Suprapubic skin (tissue), 4 donors: ENCODE measurements at places on chromosomes 1 and 21. TPM values are rescaled to one million over a fixed set of nuclear protein-coding genes. Genes with fewer than 3 reads are reported as not detected.

NES gene
- total RNA-seq = 1.9 TPM

TMEM240 gene
- 1.7 TPM for total RNA-seq

SMPDL3B gene
- total RNA-seq = 3.2 TPM

CFAP107 gene
- not detected for total RNA-seq

SLC1A7 gene
- not detected for total RNA-seq

DMRTA2 gene
- not detected for total RNA-seq

DNALI1 gene
- 1.7 TPM for total RNA-seq

CASQ2 gene
- total RNA-seq = 1.5 TPM

GRCh38 chr1:174258148-174258550 is 98.8 kb downstream of the RABGAP1L start:
- DNase-seq = no peak
- H3K4me1 ChIP-seq = no peaks in the 10 kb centered on the region
- H3K36me3 ChIP-seq = peaks cover 3% of the 10 kb centered on the region

GRCh38 chr1:234776876-234777855 is 167.2 kb upstream of the IRF2BP2 start:
- no peak for DNase-seq
- H3K36me3 ChIP-seq = no peaks in the 10 kb centered on the region
- H3K27ac ChIP-seq = no peak overlapping the region
- H3K4me3 ChIP-seq = no peak overlapping the region
- peaks cover 56% of the 10 kb centered on the region for H3K27me3 ChIP-seq

DNA sequence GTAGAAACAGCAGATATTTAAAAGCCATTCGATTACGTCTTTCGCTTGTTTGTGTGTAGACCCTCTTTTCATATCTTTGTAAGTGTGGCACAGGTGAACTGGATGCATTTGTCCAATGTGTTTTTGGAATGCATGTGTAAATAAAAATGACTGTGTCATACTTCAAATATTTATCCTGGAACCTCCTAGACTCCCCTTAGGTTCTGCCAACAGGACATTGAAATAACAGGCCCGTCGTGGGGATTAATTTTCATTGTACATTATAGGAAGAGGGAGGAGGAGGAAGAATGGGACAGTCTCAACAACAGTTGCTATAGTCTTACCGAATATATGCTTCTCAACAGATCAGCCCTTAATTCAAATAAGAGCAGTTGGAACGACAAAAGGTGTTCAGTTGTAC is 95.8 kb downstream of the PRKAB2 start:
- no peaks in the 10 kb centered on the region for H3K36me3 ChIP-seq
- no peak overlapping the region for H3K4me3 ChIP-seq
- no peak overlapping the region for H3K27ac ChIP-seq
- peaks cover 45% of the 10 kb centered on the region for H3K4me1 ChIP-seq

- H3K27ac ChIP-seq = no peak overlapping the region
- no peak overlapping the region for H3K4me3 ChIP-seq
- no peak for DNase-seq
- H3K36me3 ChIP-seq = no peaks in the 10 kb centered on the region
- peaks cover 9% of the 10 kb centered on the region for H3K27me3 ChIP-seq
- peaks cover 18% of the 10 kb centered on the region for H3K4me1 ChIP-seq
Observed at GRCh38 chr1:154729031-154729442, 121.1 kb upstream of the ADAR start.

- H3K4me1 ChIP-seq = peaks cover 15% of the 10 kb centered on the region
- H3K36me3 ChIP-seq = no peaks in the 10 kb centered on the region
- no peak overlapping the region for H3K27ac ChIP-seq
- no peak overlapping the region for H3K4me3 ChIP-seq
- H3K27me3 ChIP-seq = no peaks in the 10 kb centered on the region
- no peak for DNase-seq
Observed at GRCh38 chr1:85494074-85494903, 29.3 kb upstream of the DDAH1 start.

DNA sequence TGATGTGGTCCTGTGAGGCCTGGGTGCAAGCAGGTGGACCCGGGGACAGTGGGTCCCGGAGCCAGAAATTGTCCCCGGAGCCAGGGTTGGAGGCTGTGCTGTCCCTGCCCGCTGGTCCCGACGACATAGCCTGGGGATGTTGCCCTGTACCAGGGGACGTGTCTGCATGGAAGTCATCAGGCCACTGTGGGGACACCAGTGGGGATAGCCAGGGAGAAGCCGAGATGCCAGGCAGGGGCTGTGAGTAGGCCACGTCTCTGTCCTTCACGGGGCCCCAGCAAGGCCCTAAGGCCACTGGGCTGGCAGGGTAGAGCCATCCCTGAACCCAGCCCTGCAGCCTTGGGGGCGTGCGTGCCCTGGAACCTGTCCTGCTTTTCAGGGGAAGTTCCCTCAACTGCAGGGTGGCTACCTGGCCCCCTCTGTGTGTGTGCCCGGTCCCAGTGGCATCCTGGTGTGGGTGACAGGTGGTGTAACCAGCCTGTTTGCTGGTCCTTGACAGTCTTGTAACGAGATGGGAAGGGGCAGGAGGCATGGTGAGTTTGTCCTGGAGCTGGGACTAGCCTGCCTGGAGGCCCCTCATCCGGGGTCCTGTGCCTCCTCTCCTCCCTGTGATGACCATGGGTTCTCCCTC is 73.2 kb downstream of the OBSCN start:
- peaks cover 6% of the 10 kb centered on the region for H3K4me1 ChIP-seq
- DNase-seq = peak; percentile 46
- no peaks in the 10 kb centered on the region for H3K27me3 ChIP-seq

DNA sequence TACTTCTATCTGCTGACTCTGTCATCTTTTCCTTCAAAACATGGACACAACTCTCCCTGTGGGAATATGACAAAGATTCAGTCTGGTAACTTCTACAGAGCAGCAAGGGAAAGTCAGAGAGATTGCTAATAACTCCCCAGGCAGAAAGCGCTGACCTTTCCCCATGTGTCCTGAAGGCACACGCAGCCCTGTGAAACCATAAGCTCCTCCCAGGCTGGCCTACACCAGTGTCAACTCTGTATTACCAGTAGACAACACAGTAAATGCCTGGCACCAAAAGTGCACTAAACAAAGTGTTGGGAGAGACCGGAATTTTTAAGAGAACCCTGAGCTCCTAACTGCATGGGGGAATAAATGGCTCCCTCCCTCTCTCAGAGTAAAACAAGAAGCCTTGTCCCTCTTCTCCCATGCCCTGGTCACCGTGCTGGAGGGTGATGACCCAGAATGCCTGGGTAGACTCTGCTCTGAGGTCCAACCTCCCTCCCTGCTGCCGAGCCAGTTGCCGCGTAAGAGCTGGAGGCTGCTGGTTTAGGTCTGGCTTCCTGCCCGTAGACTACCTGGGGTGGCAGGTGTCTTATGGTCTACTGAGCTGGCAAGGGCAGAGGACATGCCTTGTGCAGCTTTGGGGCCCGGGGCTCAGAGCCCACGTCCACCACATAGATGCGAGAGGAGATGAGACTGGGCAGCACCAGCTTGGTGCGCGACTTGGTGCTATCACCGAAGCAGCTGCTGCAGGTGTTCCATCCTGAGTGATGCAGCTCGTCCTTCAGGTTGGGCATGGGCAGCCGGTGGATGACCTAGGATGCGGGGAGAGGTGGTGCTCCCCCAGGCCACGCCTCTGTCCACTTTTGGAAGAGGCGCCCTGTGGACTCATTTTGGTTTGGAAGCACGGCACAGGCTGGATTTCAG is 3.9 kb downstream of the SELENBP1 start:
- no peak overlapping the region for H3K4me3 ChIP-seq
- peaks cover 35% of the 10 kb centered on the region for H3K36me3 ChIP-seq
- no peak for DNase-seq
- no peaks in the 10 kb centered on the region for H3K27me3 ChIP-seq

- H3K4me1 ChIP-seq = no peaks in the 10 kb centered on the region
- no peak overlapping the region for H3K4me3 ChIP-seq
- H3K36me3 ChIP-seq = no peaks in the 10 kb centered on the region
- DNase-seq = no peak
Observed at GRCh38 chr1:239566074-239566473, 179.7 kb downstream of the CHRM3 start.

- no peak overlapping the region for H3K4me3 ChIP-seq
- no peak overlapping the region for H3K27ac ChIP-seq
- H3K27me3 ChIP-seq = no peaks in the 10 kb centered on the region
- no peaks in the 10 kb centered on the region for H3K4me1 ChIP-seq
- no peak for DNase-seq
Observed at GRCh38 chr1:42913426-42914091, 45.1 kb downstream of the SLC2A1 start.

DNA sequence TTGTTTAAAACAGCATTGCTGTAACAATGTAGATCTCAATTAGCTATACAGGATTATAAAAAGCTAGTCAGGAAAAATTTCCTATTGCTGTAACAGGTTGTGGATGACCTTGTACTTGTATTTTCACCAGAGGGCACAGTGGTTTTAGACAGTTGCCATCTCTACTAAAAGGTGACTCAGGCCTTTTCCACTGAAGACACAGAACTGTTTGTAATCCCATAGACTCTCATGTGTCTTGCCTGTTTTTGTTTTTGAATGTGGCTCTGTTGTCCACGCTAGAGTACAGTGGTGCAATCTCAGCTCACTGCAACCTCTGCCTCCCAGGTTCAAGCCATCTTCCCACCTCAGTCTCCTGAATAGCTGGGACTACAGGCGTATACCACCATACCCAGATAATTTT is 5.9 kb downstream of the MTFR1L start:
- H3K27me3 ChIP-seq = no peaks in the 10 kb centered on the region
- DNase-seq = no peak
- no peak overlapping the region for H3K4me3 ChIP-seq
- H3K4me1 ChIP-seq = peaks cover 21% of the 10 kb centered on the region
- peaks cover 48% of the 10 kb centered on the region for H3K36me3 ChIP-seq

GRCh38 chr1:172815740-172816139 is 156.8 kb downstream of the FASLG start:
- DNase-seq = no peak
- H3K4me1 ChIP-seq = peaks cover 3% of the 10 kb centered on the region
- H3K27ac ChIP-seq = no peak overlapping the region
- no peaks in the 10 kb centered on the region for H3K27me3 ChIP-seq
- H3K4me3 ChIP-seq = no peak overlapping the region

- H3K36me3 ChIP-seq = no peaks in the 10 kb centered on the region
- peak overlapping the region; percentile 94 for H3K27ac ChIP-seq
- H3K4me3 ChIP-seq = peak overlapping the region; percentile 56
- no peak for DNase-seq
- peaks cover 34% of the 10 kb centered on the region for H3K27me3 ChIP-seq
Observed at GRCh38 chr1:13585612-13585991, 2.0 kb downstream of the PDPN start.

- H3K27me3 ChIP-seq = no peaks in the 10 kb centered on the region
- H3K36me3 ChIP-seq = no peaks in the 10 kb centered on the region
- no peak overlapping the region for H3K27ac ChIP-seq
Observed at GRCh38 chr21:14306126-14306907, 76.6 kb downstream of the HSPA13 start.

DNA sequence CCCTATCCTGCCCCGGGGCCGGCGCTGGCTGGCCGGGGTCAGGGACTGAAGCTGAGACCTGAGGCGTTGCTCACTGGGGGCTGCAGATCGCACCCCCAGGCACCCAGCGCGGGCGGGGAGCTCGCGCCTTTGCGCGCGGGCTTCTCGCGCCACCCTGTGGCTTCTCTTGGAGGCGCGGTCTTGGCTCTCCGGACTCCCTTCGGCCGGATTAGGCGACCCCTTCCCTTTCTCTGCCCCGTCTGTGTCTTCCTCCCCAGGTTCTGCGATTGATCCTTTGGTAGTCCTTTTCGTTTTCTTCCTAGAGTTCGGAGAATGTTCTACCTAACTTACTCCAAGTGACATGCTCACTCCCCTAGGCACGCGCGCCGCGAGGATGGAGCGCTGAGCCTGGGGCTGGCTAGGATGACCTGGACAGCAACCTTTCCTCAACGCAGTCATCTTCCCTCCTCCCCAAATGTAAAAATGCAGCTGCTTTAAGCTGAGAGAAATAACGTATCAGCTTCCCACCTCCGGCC is 495 bp upstream of the NTRK1 start:
- DNase-seq = no peak
- no peaks in the 10 kb centered on the region for H3K36me3 ChIP-seq
- H3K4me1 ChIP-seq = peaks cover 27% of the 10 kb centered on the region

GRCh38 chr1:7313826-7314225 is 457.3 kb upstream of the VAMP3 start:
- no peak for DNase-seq
- no peaks in the 10 kb centered on the region for H3K4me1 ChIP-seq
- H3K27me3 ChIP-seq = peaks cover 6% of the 10 kb centered on the region

DNA sequence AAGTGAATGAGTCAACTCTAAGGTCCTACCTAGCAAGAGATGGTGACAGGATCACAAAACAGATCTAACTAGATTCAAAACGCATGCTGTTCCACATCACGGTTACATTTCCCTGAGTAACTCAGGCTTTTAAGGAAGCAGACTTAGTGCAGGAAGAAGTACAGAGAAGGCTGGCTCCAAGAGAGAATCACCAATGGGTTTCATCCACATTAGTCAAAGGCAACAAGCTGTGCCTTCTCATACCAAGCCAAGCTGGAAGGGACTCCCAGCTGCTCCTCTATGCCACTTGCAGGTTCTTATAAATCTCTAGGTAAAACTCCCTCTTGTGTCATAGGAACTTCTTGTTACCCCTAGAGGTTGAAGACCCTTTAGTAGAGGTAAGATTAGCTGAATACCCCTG is 109.0 kb downstream of the KCNH1 start:
- no peaks in the 10 kb centered on the region for H3K4me1 ChIP-seq
- no peak for DNase-seq
- H3K4me3 ChIP-seq = no peak overlapping the region
- H3K36me3 ChIP-seq = no peaks in the 10 kb centered on the region

DNA sequence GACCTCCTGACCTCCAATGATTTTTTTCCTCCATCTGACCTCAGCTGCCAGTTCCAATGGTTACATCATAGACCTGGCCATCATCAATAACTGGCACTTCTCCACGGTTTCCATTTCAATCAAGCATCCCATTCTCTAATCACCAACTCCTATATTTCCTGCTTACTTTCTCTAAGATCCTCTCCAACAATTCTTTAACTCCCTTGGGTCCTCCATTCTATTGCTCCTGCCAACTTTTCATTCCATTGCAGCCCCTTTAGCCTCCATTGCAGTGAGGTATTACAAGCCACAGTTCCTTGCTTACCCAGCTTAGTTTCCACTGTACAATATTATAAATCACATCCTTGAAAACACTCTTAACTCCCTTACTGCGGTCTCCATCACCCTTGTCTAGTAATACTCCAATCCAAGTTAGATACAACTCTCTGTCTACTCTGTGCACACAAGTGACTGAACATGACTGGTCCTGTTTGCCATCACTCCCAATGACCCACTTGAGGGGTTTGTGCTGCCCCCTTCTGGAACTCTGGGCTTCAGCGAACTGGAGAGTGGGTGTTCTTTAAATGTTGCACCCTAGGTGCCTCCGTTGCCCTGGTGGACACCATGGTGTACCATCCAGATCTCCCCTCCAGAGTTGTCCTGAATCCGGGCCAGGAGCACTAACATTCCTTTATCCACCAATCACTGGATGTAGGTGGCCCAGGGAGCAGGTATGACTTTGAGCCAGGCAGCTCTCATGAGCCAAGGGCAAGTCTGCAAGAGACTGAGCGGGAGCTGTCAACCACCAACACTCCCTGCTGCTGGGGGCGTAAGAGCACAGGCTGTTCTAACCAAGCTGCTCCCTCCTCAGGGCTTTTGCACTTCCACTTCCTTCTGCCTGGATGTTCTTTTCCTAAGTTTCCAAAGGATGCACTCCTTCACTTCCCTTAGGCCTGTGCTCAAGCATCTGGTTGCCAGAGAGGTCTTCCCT is 3.7 kb upstream of the FNDC7 start:
- peaks cover 7% of the 10 kb centered on the region for H3K4me1 ChIP-seq
- no peak overlapping the region for H3K4me3 ChIP-seq
- no peak for DNase-seq
- peaks cover 7% of the 10 kb centered on the region for H3K27me3 ChIP-seq

- H3K27me3 ChIP-seq = no peaks in the 10 kb centered on the region
- no peak for DNase-seq
- no peak overlapping the region for H3K27ac ChIP-seq
- no peak overlapping the region for H3K4me3 ChIP-seq
Observed at GRCh38 chr1:76153841-76154205, 79.3 kb downstream of the ST6GALNAC3 start.
